Activated CD8-positive, alpha-beta memory T cell treated with anti-CD3 and anti-CD28 coated beads, Interleukin-2, amount 50 U/mL, for 48 hours (primary cell): ENCODE measurements at places on chromosomes 4 and X.

- DNase-seq = no peak
These were observed 156.9 kb downstream of the CBR4 start for GRCh38 chr4:168852933-168853713.

DNA sequence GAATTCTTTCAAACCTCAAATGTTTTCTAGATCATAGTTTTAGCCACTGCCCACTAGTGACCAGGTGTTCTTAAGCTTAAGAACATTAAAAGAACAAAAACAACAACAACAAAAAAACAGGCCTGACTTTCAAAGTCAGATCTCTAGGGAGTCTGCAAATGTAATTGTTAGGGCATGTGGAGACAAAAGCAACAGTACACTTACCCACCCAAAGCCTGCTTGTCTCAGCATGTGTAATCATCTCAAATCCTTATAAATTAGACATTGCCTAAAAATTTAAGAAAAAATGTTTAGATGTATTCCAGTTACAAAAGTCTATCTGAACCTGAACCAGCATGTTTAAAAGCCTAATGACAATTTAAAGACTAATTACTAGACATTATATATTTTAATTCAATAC lies 79.9 kb downstream of the SLC7A11 start:
- no peak for DNase-seq

DNA sequence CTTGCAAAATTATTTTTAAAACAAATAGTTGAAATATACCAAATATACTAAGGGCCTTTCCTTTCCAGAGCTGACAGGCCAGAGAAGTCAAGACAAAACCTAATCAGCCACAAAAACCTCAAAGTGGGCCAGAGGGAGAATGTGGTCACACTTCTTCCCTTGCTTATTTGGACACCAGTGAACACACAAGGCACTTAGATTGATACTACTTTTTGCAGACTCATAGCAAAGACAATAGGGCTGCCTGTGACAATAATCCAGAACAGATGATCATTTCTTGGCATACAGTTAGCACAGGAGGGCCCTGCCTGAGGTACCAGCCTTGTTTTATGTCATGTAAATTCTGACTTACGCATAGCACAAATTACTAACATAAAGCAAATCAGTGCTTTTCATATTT lies 215.7 kb upstream of the NEIL3 start:
- DNase-seq = no peak

DNA sequence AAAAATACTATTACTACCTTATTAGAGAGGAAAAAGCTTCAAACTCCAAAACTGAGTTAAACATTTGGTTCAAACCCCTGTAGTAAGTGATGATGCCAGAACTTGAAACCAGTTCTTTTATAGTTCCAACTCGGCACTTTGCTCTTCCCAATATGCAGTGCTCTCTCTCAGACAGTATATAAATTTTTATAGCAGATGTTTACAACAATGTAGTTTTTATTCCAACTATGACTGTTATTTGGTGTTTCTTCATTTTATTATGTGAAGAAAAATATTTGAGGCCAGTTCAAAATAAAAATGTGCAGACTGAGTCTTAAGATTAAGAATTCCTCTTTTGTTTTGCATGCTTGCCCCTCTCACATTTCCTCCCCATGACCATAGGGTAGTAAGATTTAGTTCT lies 2.9 kb upstream of the PPP4R3C start:
- DNase-seq = no peak

DNA sequence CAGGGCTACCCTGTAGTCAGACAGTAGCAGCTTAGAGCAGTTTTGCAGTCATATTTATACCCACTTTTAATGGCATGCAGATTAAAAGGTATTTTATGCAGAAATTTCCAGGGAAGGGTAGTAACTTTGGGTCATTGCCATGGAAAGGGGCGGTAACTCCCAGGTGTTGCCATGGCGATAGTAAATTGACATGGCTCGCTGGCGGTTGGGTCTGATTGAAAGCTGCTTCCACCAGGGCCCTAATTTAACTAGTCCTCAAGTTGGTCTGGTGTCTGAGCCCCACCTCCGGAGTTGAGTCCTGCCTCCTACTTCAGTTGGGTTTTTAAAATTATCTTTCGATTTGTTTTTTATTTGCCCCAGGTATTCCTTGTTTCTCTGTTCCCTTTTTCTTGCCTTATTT lies 70.1 kb downstream of the NAA11 start:
- DNase-seq = no peak

DNA sequence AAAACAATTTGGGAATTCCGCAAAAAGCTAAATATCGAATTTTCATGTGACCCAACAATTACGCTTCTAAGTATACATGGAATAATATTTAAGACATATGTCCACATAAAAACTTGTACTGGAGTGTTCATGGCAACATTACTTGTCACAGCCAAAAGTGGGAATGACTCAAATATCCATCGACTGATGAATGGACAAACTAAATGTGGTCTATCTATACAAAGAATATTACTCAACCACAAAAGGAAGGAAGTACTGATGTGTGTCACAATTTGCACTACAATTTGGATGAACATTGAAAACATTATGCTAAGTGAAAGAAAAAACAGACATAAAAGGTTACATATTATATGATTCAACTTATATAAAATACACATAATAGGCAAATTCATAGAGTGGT lies 71.9 kb downstream of the AFF2 start:
- DNase-seq = no peak

DNA sequence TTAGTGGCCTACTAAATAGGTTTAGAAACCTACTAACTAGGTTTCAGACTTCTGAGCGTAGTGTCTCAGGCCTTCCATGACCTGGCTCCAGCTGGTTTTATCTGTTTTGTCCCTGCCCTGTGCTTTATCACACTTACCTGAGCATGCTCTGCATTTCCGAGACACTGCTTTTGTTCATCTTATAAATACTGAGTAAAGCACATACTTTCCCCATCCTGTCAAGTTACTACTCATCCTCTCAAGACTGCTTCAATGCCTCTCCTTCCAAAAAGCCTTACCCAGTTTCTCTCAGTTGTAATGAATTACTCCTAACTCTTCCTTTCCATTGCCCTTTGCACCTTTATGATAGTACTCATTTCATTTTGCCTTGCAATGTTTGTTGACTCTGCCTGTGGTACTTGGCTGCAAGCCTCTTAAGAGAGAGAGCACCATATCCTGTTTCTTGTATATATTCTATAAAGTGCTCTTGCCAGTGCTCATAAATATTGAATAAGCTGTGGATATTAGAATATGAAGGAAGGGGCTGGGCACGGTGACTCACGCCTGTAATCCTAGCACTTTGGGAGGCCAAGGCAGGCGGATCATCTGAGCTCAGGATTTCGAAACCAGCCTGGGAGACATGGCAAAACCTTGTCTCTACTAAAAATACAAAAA lies 34.4 kb downstream of the SLAIN2 start:
- DNase-seq = no peak

DNA sequence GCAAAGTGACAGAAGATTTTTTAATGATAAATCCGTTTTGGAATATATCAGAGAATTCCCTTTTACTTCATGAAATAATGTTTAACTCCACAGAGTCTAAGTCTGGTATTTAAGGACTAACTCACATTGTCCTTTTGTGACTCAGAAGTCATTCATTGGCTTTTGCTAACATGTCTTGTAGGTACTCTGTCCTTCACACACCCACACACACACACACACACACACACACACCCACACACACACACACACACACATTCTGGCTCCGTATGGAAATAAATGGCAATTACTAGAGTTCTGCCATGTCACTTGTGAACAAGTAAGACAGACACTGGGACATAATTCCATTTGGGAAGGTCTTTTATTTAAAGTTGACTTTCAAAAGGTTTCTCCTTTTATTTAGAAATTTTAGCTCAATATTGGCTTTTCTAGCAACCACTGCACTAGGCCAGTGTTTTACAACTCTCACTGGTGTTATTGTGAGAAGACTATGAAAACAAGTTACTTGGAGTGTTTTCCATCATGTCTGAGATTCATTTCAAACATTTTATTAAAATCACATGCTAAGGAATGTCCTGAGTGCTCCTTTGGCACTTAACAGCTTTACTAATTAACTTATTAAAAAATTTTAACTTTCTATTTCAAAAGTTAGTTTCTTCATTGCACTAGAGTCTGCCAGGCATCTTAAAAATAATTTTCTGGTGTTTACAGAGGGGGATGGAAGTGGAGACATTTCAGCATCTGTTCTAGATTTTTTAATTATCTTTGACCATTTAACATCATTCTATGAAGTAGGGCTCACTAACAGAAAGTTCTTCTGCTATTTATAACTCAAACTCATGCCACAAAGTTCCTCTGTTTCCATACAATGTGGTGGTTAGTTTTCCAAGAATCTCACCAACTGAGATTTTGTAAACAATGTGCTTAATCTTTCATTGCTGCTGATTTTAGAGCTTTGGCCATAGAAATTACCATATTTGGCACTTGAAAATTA lies 240.3 kb upstream of the GPC4 start:
- no peak for DNase-seq

DNA sequence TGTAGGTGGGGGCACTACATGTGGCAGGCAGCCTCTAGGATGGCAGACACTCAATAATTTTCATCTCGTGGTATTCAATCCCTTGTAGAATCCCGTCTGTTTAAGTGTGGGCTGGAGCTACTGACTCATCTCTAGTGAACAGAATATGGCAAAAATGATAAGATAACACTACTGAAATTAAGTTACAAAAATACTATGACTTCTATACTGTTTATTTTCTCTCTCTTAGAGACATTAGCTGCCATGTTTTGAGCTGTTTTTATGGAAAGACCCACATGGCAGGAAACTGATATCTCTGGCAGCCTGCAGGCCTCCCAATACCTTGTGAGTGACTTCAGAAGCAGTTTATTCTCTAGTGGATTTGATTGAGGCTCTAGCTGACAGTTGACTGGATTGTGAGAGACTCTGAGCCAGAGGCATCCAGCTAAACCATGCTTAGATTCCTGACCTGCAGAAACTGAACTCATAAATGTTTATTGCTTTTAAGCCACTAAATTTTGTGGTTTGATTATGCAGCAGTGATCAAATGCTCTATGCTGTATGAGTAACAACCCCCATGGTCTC lies 298.8 kb upstream of the CTSO start:
- DNase-seq = no peak
